Breast epithelium (tissue), 4 donors: ENCODE measurements at places on chromosomes 3 and 15.

- DNase-seq, result no peak
These were observed 486.8 kb downstream of the GBE1 start for GRCh38 chr3:81274671-81275070.

DNA sequence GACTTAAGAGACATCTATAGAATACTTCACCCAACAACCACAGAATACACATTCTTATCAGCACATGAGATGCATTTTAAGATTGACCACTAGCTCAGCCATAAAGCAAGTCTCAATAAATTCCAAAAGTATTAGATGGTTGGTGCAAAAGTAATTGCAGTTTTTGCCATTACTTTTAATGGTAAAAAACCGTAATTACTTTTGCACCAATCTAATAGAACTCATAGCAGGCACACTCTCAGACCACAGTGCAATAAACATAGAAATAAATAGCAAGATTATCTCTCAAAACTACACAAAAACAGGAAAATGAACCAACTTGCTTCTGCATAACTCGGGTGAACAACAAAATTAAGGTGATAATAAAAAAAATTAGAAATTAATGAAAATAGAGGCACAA is 33.7 kb upstream of the PPM1L start:
- no peak for DNase-seq

GRCh38 chr15:68402432-68403160 is 29.4 kb downstream of the ITGA11 start:
- peak; percentile 16 for DNase-seq

DNA sequence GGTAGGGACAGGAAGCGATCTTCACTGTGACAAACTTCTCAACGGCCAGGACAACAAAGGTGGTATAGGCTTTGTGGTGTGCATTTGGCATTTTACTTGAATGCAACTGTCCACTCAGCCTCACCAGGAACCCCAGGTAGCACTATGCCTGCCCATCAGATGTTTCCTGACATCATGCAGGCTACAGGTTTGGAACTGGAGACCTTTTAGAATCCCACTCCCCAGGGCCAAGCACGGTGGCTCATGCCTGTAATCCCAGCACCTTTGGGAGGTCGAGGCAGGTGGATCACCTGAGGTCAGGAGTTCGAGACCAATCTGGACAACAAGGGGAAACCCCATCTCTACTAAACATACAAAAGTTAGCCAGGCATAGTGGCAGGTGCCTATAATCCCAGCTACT is 9.6 kb downstream of the STARD5 start:
- DNase-seq, result no peak
